ENCODE measurements at places on chromosomes 5 and 9.
A peak's percentile ranks its signal among the peaks of the same experiment; 100 is the strongest.

- no peak for DNase-seq
These were observed 11.4 kb upstream of the SPINK4 start for GRCh38 chr9:33228606-33229005.

- DNase-seq = no peak
These were observed 403.5 kb upstream of the TYRP1 start for GRCh38 chr9:12289711-12290110.

DNA sequence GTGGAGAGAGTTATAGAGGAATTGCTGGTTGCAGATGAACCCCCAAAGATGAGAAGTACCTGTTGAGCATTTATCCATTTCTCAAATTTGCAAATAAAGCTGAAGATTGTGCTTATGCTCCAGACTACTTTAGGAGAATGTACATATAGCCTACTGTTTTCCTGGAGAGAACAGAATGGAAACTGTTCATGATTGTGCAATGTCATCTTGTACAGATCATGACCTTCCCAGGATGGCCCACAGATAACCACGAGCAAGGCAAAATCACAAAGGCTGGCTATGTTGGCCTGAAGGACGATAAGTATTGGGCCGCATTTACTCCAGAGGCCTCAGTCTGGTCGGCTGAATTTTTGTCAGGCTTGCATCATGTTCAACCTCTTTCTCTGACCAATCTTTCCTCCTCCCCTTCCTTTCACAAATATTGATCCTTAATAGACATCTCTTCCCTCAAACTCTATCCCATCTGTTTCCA lies 28.5 kb upstream of the RICTOR start:
- DNase-seq = no peak

DNA sequence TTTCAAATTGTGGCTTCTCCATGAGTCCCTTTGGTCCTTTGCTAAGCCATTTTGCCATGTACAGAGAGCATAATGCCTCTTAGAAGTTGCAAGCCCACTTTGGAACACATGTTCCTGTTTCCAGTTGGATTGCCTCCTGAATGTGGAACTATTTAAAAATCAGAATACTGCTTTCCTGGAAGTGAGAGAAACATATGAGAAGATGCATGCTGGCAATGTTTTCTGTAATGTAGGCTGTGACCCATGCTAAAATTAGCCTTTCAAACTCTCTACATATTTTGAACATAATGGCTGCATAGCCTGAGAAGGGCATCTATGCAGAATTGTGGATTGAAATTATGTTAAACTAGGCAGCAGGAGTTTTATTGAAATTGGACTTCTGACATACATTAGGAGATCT lies 175.5 kb upstream of the PAPPA start:
- DNase-seq = no peak

- DNase-seq = no peak
These were observed 59.0 kb downstream of the COL15A1 start for GRCh38 chr9:99002706-99003105.

DNA sequence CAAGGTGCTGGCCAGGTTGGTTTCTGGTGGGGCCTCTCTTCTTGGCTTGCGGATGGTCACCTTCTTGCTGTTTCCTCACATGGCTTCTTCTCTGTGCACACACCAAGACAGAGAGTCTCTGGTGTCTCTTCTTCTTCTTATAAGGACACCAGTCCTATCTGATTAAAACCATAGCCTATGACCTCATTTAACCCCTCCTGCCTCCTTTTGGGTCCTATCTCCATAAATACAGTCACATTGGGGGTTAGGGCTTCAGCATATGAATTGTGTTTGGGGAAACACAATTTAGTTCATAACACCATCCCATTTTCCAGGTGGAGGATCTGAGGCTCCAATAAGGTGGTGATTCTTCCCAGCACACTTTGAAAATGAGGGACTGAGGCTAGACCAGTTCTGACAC lies 80.4 kb downstream of the SPRY4 start:
- no peak for DNase-seq

GRCh38 chr5:163585206-163585605 lies 79.8 kb downstream of the MAT2B start:
- no peak for DNase-seq

GRCh38 chr5:75009556-75010345 lies 42.6 kb downstream of the GCNT4 start:
- no peak for DNase-seq

GRCh38 chr9:101791938-101792337 lies 53.5 kb upstream of the GRIN3A start:
- peak; percentile 25 for DNase-seq

- DNase-seq = no peak
These were observed 24.0 kb upstream of the KLF9 start for GRCh38 chr9:70438341-70438928.

GRCh38 chr9:93007529-93008058 lies 50.9 kb upstream of the SUSD3 start:
- no peak for DNase-seq

GRCh38 chr9:135759676-135760300 lies 57.8 kb downstream of the KCNT1 start:
- DNase-seq = no peak

DNA sequence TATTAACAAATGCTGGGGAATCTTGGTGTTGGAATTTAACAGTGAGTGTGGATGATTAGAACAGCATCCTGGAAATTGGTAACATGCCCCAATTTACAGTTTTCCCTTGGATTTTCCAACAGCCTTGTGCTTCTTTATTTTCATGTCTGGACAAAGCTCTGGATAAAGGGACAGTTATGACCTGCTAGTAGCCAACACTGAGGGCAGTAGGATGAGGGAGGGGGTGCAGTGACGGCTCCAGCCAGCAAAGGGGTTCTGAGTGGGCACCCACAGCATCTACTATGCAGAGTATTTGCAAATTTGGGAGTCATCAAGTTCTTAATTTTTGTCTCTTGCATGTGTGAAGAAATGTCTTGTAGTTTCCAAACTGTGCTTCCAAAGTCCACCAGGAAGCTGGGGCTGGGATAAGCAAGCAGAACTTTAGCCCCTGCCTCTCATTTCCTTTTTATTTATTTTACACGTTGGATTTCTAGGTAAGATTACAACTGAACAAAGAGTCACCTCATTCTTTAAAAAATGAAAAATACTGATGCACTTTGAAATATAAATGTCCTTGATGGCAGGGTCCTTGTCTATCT lies 63.0 kb upstream of the SELENOP start:
- no peak for DNase-seq

GRCh38 chr5:14842117-14842516 lies 29.5 kb downstream of the ANKH start:
- DNase-seq = no peak

GRCh38 chr5:89011778-89012711 lies 129.1 kb upstream of the MEF2C start:
- DNase-seq = no peak

DNA sequence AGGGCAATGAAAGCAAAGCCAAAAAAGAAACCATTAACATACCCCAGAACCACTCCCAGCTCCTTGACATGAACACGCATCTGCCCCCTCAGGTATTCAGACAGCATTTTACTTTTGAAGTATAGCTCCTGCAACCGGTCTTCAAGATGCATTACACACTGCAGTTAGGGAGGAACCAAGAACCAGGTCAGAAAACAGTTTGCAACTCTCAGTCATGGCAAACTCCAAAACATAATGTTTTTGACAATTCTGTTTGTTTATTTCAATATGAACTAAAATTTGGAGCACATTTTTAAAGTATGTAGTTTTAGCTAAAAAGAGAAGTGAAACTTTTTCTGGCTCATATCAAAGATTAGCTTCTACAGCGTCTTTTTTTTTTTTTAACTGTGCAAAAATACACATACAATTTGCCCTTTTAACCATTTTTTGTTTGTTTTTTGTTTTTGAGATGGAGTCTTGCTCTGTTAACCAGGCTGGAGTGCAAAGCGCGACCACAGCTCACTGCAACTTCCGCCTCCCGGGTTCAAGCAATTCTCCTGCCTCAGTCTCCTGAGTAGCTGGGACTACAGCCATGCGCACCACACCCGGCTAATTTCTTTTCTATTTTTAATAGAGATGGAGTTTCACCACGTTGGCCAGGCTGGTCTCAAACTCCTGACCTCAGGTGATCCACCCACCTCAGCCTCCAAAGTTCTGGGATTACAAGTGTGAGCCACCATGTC lies 12.2 kb upstream of the RAPGEF6 start:
- no peak for DNase-seq

DNA sequence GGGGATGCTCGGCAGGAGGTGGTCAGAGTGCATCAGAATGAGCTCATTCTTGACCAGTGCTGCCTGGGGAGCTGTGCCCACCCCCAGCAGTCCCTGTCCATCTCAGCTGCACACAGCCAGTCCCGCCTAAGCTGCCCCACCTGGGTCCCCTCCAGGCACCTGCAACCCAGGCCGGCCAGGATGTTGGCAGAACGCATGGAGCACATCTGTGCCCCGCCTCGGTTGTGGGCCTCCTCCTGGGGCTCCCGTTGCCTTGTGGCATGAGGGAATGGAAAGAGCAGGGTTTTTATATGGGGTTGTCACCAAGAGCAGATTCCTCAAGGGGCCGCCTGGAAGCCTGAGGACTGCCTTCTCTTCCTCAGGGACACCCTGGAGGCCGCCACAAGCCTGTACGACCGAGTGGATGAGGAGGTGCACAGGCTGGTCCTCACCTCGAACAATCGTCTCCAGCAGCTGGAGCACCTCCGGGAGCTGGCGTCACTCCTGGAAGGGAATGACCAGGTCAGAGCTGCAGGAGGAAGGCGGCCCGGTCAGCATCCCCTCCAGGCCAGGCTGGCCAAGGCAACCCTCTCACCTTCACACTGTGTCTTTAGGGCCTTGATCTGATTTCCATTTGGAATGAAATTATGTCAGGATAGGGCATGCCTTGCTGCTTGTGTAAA lies 34.8 kb upstream of the LRRC14B start:
- no peak for DNase-seq

DNA sequence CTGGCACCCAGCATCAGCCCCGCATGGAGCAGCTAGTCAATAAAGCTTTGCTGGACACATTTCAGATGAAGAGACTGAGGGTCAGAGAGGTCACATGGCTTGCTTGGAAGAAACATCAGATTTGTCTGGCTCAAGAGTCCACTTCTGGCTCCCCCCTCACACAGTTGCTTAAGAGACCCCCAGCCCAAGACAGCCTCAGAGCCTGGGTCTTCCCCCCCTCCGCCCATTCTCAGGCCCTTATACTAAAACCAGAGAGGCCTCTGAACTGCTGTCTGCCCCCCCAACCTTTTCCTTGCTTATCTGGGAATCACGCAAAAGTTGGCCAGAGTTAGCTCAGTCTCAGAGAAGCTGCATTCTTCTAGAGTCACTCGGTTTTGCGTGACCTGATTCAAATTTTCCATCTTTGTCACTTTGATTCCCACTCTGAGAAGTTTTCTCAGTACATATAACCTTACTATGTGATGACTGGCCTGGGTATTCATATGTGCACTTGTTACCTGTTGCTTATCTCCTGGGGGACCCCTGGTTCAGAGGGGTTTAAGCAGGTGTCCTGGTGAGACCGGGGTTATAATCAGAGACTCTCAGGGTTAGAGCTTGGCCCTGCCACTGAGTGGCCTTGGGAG lies 145.4 kb upstream of the IER5L start:
- DNase-seq = no peak

DNA sequence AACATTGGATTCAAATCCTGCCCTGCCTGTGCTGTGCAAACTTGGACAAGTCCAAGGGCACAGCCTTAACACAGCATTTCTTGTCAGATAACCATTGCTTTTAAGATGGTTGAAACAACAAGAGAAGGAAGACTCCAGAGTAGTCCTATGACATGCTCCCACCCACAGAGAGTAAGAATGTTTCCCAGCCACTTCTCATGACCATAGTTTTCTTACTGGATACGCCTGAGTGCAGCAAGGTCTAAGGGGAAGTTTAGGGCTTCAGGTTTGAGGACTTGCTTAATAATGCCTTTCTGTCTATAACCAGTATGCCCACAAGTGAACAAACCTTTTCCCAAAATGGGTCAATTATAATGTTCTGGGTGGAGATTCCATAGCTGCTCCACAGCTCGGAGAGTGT lies 126.4 kb downstream of the SLF1 start:
- no peak for DNase-seq

DNA sequence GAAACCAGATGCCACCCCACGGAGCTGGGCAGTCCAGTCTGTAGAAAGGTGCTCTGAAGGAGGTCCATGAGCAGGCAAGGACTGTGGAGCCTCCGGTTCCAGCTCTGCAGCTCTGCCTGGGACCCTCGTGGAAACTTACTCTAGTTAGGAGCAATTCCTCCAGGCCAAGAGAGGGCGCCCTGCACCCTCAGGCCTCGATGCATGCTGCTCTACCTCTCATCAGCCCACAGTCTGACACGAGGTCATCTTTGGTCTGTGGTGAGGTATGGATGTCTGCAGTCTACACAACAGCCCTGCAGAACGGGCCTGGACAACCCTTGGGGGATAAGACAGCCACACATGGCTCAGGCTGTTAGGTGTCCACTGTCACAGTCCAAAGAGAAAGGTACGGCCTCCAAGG lies 50.6 kb upstream of the UBTD2 start:
- DNase-seq = no peak

- DNase-seq = no peak
These were observed 16.8 kb upstream of the NSD1 start for GRCh38 chr5:177116631-177117373.

DNA sequence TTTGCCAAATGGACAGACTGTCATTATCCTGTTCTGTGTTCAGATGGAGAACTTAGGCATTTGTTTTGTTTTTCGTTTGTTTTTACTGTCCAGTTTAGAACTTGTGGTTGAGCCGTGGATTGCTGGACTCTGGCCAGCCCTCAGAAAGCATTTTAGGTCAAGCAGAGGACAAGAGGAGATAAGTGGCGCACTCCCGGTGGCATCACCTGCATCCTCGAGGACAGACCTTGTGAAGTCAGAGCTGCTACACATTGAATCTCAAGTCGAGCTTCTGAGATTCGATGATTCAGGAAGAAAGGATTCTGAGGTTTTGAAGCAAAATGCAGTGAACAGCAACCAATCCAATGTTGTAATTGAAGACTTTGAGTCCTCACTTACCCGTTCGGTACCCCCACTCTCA lies 8.9 kb downstream of the MTRR start:
- DNase-seq = no peak

- no peak for DNase-seq
These were observed 25.9 kb upstream of the PTAR1 start for GRCh38 chr9:69785757-69786156.

GRCh38 chr5:1212881-1213280 lies 11.5 kb downstream of the SLC6A19 start:
- no peak for DNase-seq

DNA sequence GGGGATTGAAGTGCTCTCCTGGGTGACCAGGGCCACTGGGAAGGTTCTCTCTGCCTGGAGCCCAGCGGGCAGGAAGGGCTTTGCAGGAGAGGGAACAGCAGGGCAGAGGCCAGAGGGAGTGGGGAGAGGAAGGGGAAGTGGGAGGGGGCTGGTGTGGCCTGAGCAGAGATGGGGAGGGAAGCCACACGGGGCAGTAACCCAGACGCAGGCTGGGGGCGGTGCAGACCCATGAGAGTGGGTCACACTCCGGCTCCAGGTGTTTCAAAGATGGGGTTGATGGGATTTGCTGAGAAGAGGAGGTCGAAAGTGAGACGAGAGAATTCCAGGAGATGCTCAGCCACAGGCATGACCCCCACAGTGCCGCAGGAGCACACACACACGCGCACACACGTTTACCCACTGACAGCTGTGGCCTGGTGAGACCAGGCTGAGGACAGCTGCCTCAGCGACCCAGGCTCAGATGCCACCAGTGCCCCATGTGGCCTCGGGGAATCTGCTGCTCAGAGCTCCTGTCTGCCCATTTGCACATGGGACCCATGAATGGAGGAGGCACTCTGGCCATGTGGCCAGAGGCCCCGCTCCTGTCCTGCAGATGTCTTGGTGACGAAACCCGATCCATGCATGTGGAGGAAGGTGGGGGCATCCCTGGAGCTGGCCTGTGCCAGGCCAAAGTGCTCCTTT lies 32.7 kb upstream of the FCN2 start:
- DNase-seq = no peak

- DNase-seq = no peak
These were observed 71.5 kb upstream of the PALM2AKAP2 start for GRCh38 chr9:109708451-109708945.
